Sciatic nerve (tissue), 2 donors: ENCODE measurements at places on chromosomes 6 and 20. TPM values are rescaled to one million over a fixed set of nuclear protein-coding genes. Genes with fewer than 3 reads are reported as not detected.
A peak's percentile ranks its signal among the peaks of the same experiment; 100 is the strongest.

DNA sequence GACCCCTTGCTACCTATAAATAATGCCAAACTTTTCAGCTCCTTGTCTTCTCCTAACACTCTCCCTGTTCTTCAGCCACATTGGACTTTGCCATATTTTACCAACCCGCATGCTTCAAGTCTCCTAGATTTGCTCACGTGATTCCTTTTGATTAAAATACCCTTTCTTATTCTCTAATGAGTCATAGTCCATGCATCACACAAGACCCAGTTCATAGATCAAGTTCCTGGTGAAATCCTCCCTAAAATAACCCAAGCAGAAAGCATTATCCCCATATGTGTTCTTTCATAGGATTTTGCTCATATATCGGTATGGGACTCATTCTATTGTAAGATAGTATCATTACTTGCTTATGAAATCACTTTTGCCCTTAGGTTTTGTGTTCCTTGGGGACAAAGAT, 108.9 kb upstream of the STXBP5 start:
- DNase-seq, result no peak

DNA sequence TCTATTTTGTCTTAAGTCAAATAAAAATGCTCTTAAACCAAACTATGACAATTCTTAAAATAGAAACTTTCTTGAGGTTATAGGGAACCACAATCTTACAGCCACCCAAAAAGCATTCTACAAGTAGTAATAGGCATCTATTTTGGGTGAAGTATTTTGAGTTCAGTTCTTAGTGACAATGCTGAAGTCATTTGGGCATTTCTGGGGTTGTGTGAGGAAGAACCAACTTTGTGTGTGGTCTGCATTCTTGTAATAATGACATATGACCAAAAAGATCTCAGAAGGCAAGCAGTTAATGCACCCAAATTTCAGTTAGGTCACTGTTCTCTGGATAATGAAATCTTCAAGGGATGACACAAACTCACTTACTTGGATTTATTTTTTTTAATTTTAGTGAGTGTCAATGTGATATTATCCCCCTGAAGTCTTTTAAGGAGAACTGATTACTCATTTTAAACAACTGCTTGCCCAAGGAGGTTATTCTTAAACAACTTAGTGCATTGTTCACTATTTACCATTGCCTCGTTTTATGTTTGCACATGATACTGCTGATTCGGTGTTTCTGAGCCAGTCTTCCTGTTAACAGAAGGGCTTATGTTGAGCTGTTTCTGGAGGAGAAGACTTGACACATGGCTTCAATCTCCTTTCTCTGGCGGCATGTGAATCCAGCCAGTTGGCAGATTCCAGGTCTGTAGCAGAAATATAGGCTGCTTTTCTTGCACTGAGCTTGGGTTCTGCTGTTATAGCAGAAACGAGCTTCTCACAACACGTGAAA, 618.9 kb downstream of the BCKDHB start:
- DNase-seq, result no peak

DNA sequence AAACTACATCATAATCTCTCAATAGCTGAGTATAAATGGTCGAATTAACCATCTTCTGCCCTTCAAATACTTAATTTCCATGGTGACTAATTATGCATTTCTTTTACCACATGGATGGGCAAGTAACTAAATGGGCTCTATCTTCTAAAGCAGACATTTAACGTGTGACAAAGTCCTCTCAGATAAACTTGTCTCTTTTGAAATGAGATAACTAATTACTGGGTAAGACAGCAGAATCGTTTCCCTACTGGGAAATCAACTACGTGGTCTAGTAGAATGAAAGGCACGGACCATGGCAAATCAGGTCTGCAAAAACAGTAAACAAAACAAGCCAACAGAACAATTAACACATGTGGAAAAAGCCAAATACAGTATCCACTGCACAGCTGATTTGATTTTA, 137.7 kb downstream of the BACH2 start:
- DNase-seq, result no peak

DNA sequence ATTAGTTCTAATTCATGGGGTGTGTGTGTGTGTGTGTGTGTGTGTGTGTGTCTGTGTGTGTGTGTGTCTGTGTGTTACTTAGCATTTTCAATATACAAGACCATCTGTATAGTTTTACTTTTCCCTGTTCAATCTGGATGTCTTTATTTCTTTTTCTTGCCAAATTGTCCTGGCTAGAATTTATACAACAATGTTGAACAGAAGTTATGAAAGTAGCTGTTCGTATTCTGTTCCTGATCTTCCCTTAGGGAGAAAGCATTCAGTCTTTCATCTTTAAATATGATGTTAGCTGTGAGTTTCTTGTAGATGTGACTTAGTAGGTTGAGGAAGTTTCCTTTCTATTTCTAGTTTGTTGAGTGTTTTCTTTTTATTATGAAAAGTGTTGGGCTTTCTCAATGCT, 334.7 kb upstream of the RNF24 start:
- DNase-seq, result no peak

DNA sequence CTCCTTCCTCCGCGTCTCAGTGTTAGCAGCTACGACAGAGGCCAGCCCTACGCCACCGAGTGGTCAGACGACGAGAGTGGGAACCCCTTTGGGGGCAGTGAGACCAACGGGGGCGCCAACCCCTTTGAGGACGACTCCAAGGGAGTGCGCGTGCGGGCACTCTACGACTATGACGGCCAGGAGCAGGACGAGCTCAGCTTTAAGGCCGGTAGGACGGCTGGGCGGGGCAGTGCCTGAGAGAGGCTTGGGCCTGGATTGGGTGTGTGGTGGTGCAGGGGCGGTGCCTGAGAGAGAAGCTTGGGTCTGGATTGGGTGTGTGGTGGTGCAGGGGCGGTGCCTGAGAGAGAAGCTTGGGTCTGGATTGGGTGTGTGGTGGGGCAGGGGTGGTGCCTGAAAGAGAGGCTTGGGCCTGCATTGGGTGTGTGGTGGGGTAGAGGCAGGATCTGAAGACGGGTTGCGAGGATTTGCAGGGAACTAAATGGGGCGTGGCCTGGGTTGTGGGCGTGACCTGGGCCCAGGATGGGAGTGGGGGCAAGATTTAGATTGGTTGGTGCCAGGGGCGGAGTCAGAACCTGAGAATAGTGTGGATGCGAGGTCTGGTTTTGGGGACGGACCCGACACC, 24.4 kb downstream of the SPDEF start:
- DNase-seq, result peak; percentile 90

GRCh38 chr6:163427498-163428254, 13.2 kb downstream of the QKI start:
- no peak for DNase-seq

GRCh38 chr20:50717974-50718761, 13.2 kb upstream of the PARD6B start:
- peak; percentile 53 for DNase-seq

DNA sequence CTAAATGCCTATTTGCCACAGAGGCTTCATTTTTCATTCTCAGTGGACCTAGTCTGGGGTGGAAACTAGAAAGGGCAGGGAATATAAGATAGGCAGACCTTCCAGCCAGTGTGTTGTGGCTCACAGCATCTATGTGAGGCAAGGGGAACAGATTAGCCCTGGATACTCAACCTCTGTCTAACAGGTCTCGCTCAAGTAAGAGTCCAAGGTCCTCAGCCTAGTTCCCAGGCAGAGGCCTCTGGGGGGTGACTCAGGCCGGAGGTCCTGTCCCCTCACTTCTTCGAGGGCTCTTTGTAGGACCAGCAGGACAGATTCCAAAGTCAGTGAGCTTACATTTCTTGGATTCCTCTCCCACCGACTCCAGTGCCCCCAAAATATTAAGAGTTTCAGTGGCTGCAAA, 106.6 kb downstream of the ZMYND8 start:
- no peak for DNase-seq

- no peak for DNase-seq
Measured at GRCh38 chr20:22586645-22587310, 2.4 kb upstream of the FOXA2 start.

DNA sequence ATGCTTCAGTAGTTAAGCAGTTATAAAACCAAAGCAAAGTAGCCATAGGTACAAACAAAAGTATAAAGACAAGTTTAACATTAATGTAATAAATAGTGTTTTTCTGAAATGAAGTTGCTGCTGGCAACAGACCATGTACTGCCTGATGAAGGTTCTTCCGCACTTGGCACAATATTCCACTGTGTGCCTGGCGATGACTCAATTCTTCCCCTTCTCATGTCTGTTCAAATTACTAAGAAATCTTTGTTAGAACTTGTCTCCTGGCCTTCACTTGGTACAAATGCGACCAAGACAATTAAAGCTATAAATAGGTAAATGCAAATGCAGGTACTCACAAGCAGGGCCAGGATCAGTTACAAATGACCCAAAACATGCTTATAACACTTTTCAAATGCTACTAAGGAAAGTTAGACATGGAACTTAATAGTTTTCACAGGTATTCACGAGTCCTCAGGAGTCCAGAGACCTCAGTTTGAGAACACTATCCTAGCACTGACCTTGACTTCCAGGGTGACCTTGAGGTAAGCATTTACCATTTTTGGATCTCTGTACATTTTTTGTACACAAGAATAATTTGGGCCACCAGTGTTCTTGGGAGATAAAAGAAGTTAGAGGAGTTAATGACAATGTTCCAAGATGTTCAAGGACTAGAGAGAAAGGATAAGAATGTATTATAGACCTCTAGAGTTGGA, 8.1 kb upstream of the DDR1 start:
- DNase-seq, result no peak

GRCh38 chr6:10505529-10505928, 15.6 kb upstream of the GCNT2 start:
- no peak for DNase-seq

- no peak for DNase-seq
Measured at GRCh38 chr20:62777528-62777830, 18.8 kb upstream of the MRGBP start.

DNA sequence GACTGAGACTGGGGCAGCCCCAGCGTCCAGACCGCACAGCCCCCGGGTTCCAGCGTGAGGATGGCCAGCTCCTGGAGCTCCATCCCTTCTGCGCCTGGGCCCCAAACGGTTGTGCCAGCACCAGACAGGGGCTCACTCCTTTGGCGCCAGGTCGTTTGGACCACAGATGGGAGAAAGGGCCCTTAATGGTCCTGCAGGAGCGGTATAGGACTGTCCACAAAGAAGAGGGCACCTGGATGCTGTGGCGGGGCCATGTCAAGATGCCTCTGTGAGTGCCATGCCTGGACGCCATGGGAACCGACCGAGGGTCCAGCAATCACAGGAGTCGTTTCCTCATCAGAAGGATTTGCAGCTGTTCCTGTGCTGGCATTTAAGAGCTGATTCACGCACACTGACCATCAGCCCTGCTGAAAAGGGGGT, 82.7 kb downstream of the DLL1 start:
- DNase-seq, result peak; percentile 49

DNA sequence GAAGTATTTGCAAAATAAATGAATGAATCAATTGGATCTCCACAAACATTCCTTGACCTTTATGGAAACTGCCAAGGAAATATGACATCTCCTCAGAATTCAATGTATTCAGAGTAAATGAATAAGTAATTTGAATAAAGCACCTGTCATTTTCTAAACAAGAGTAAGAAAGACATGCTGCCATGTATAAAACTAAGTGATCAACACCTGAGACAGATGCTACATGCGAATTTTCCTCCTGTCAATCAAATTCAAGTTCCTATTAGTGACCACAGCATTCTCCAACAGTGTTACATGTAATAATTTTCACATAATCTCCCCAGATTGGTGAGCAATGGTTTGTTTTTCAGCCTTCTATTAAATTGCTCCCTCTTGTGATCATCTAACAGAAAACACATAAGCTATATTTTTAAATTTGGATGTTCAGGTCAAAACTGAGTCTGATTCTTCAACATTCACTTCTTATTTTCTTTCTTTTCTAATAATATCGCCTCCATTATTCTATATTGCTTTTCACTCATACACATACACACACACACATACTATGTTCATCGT, 163.2 kb upstream of the RNF217 start:
- DNase-seq, result no peak

- no peak for DNase-seq
Measured at GRCh38 chr6:111858347-111858746, 14.9 kb downstream of the FYN start.

- DNase-seq, result peak; percentile 42
Measured at GRCh38 chr6:3304500-3305215, 45.9 kb downstream of the PSMG4 start.

- DNase-seq, result no peak
Measured at GRCh38 chr6:5083307-5083583, 1.9 kb upstream of the PPP1R3G start.

- no peak for DNase-seq
Measured at GRCh38 chr6:140204154-140204553, 829.7 kb upstream of the CITED2 start.

DNA sequence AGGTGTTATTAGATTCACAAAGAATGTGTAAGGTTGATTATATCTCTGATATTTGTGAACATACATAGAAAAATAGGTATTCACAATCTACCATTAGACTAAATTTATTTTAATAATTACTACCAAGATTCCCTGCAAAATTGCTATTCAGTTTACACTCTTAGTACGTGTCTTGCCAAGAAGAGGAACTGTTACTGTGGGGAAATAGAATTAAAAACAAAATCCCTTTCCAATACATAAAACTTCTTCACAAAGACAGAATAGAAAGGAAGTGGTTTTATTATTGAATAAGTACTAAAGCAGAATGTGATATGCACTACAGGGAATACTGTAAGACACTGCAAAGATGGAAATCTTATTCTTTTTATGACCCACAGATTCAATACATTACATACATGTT, 17.0 kb downstream of the RAB32 start:
- DNase-seq, result no peak

DNA sequence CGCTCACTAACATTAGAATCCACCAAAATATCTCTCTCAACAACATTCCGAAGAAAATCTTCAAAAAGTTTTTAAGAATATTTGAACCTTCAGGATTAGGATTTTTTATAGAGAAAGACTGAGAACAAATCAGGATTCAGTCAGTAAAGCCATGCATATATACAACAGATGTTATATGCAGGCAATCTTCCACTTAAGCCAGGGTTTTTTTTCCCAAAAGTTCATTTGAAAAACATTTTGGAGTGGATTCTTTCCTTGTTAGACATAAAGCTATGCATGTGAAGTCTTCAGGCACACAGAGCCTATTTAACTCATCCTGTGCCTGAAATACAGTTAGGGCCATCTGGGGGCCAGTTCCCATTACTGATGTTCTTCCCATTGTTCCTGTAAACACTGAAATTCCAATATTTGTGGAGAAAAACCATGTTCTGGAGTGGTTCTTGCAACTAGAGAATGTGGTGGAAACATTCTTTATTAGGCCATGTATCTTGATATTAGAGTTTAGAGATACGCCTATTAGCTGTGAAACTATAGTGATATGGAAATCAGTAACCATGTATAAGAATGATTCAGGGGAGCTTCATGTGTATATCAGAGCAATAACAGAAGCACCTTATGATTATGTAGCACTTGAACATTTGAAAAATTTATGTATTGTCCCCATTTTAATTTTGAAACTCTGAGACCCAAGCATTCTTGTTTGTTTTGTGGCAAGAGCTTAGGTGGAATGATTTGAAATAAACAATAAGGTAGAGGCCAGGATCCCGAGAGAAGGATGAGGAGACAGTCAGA, 61.7 kb downstream of the PLEKHG1 start:
- DNase-seq, result no peak

GRCh38 chr20:39691151-39691862, 729.2 kb downstream of the DHX35 start:
- DNase-seq, result no peak

The CGA gene
- total RNA-seq, result not detected

The ERVFRD-1 gene
- total RNA-seq, result 0.22 TPM

The OTOR gene
- not detected for total RNA-seq

The BNIP5 gene
- total RNA-seq, result not detected

The GNRH2 gene
- not detected for total RNA-seq

The PRELID3B gene
- 30.5 TPM for total RNA-seq

The LY6G6F gene
- total RNA-seq, result not detected

The FAM229B gene
- 42.4 TPM for total RNA-seq

The EIF2S2 gene
- total RNA-seq, result 44.8 TPM

The PAK5 gene
- total RNA-seq, result 0.18 TPM

The WFDC2 gene
- 4.1 TPM for total RNA-seq

The CLVS2 gene
- 0.04 TPM for total RNA-seq

The AKAP7 gene
- total RNA-seq, result 31.8 TPM
